ENCODE measurements at places on chromosomes 16 and 17.
A peak's percentile ranks its signal among the peaks of the same experiment; 100 is the strongest.

GRCh38 chr17:19431691-19432090, 20.7 kb downstream of the RNF112 start:
- no peak for DNase-seq

DNA sequence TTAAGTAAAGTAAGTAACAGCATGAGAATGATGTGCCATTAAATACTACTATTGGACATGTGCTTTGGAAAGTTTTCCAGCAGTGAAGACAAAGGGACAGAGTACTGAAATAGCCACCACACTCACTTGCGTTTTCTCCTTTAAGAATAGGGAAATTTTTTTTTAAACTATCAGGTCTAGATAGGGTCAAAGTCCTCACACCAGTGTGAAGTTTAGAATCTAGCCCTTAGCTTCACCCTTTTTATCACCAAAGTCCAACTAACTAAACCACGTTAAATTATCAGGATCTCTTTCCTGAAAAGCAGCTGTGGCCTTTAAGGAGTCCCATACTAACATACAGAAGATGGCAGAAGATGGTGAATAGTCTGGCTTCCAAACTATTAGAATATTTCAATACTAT, 180.9 kb downstream of the ZNF18 start:
- no peak for DNase-seq

GRCh38 chr17:20009302-20010098, at the start of gene SPECC1:
Gene SPECC1 (plus strand): TSS chr17:20009359. CDS start chr17:20096652, 87,293 bp downstream.
- peak; percentile 83 for DNase-seq

DNA sequence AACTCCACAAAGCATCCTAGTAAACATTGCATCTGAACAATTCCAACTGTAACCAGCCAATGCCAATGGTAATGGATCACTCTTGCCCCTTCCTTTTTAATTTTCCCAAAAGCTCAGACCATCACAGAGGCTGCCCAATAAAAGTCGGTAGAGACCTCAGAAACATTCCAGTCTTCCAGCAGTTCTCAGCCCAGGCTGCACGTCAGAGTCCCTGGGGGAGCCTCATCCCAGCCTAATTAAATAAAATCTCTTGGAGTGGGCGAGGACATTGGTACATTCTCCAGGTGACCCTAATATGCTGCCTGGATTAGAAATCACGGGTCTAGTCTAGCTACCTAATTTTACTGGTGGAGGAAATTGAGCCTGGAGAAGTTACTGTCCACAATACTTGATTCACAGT, 117.1 kb upstream of the MYOCD start:
- DNase-seq, result no peak

- DNase-seq, result no peak
Measured at GRCh38 chr17:17414341-17414805, 62.4 kb upstream of the MED9 start.

GRCh38 chr17:80497726-80498241, 21.4 kb upstream of the NPTX1 start:
- no peak for DNase-seq

GRCh38 chr16:73126525-73126853, 78.6 kb upstream of the ZFHX3 start:
- DNase-seq, result no peak

DNA sequence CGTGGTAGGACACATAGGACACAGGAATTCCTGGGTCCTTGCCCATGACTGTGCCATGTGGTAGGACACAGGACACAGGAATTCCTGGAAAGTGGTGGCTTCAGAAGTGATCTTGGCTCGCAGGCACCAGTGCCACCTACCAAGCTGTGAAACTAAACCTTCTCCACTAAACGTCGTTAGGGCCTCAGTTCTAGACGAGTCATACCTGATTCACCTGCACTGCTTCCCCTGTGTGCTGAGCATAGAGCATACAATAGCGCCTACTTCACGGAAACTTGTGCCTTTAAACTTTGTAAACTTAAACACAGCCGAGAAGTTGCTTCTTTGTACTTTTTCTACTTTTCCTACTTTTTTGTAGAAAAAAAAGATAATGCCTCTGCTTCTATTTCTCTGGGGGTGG, 4.8 kb downstream of the SOX8 start:
- no peak for DNase-seq

DNA sequence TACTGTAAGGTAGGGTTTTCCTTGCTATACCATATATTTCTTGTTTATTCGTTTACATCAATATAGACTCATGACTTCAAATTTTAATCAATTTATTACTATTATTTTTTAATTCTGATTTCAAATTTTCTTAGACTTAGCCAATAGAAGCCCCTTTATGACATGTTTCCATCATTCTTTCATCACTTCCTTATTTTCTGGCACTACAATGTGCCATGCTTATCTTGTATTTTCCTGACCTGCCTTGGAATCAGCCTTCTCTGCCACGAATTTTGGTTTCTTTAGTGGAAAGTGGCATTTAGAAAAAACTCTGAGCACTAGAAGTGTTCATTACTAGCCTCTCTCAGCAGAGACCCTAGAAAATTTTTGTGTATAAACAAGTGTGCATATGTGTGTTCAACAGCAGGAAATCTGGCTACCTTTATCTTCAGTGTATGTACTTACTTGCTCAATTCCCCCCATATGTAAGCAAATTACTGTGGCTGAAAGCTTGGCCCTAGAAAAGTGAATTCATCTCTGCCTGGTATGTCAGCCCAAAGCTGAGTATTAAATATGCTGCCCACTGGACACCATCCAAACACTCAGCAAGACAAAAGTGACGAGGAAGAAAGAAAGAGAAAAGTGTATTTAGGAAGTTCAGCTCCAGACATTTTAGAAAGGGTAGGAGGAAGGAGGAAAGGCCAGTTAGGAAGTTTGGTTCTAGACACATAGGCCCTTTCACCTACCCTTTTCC, 4.0 kb downstream of the STXBP4 start:
- no peak for DNase-seq

DNA sequence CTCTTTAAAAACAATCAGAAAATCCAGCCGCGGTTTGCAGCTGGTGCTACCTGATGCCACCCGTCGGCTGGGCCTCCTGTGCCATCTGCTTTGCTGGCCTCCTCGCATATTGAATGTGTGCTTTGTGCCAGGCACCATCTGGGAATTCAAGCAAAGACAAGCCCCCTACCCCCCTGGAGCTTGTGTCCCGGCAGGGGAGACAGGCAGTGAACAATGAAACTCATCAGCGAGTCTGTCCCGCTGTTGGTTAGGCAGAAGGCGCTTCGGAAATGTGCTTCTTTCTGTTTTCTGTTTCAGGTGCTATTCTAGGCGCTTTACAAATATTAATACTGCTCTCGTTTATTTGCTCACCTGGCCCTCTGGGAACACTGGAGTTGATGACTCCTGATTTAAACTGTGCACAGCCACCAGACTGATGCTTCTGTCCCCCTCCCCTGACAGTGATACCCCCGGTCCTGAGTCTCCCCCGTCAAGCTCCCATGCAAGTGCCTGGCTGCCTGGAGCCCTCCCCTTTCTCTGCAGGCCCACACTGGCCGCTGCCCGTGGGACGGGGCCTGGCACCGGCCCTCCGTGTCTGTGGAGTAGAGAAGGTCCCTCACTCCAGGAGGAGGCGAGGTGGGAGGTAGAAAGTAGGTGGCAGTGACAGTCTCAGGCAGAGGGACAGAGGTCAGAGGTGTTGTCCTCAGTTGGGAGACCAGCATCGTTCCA, 126.1 kb upstream of the PLCG2 start:
- DNase-seq, result no peak

- no peak for DNase-seq
Measured at GRCh38 chr16:3086596-3087242, 12.4 kb downstream of the ZSCAN10 start.

DNA sequence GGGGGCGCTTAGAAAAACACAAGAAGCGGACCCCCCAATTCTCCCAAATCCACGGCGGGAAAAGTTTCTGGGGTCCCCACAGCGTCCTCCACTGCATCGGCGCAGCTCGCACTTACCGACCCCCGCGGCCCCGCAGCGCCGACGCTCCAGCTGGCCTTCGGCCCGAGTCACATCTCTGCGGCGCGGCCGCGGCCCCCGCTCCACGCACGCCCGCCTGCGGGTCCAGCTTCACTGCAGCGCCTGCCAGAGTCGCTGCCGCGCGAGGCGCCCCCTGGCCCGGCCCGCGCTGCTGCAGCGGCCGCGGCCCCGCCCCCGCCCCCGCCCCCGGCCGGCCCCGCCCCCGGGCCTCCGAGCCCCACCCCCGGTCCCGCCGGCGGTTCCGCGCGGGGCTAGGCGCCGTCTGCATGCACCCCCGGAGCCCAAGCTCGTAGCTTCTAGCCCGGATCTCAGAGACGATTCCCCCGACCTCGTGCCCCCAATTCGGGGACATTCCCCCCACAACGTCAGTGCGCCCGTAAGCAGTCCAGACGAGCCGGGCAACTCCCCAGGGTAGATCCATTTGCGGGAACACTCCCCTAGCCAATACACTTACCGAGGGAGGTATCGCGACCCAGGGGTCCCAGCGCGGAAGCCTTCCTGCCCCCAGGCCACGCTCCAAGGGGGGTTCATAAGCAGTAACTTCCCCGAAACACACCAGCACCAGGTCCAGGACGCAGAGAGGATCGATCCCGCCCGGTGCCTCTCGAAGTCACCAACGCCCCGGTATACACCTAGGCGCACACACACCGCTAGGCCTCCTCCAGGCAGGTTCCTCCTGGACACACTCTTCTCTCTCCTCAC, at the start of gene GPRC5B:
TSS of gene GPRC5B (minus strand) at position 238 of the 840 bp plus-strand sequence. CDS start 12,003 bp downstream, outside the sequence.
- DNase-seq, result peak; percentile 23

DNA sequence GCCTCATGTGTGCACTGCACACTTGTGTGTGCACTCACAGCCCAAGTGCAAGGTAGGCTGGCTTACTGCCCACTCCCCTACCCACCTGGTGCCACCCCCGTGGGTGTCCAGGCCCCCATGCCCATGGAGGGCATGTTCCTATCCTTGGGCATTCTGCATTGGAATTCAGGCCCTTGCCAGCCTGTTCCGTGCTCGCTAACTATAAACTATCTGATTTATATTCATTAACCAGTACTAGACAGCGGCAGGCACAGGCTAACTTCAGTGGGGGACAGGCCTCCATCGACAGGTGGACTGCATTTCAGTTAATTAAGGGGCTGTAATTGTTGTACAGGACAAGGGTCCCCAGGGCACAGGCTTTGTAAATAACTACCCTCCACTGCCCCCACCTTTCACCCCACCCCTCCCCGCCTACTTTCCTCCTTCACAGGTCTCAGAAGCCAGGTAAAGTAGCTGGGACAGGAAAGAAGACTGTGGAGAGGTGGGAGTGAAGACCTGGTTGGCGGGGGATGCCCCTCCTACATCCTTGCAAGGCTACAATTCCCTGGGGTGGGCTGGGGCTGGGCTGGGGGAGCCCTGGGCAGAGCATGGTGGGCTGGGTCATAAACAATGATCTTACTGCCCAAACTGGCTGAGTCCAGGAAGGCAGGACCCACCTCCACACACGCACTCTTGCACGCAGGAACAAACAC, 119.0 kb upstream of the LHX1 start:
- DNase-seq, result no peak

GRCh38 chr16:56983211-56983751, 6.1 kb upstream of the NLRC5 start:
- no peak for DNase-seq
